Ecto neural progenitor cell (in vitro differentiated cells): ENCODE measurements at places on chromosomes 16 and 17.
A peak's percentile ranks its signal among the peaks of the same experiment; 100 is the strongest.

DNA sequence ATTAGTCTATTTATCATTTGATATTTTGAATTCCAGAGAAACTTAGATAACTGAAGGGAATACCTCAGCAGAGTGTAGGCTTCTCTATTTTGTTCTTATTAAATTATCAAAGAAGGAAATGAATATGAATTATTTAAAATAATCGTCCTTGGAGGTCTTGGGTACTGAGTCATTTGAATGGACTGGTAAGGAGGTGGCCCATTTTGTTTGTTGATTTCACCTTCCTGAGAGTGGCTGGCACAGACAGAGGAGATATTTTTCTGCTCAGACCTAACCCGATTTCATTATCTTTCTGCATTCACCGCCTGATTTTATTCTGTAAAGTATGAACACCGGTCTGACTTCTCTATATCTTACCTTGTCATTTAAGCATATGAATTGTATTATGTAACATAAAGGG, 88.0 kb downstream of the USP22 start:
- no peak for DNase-seq

DNA sequence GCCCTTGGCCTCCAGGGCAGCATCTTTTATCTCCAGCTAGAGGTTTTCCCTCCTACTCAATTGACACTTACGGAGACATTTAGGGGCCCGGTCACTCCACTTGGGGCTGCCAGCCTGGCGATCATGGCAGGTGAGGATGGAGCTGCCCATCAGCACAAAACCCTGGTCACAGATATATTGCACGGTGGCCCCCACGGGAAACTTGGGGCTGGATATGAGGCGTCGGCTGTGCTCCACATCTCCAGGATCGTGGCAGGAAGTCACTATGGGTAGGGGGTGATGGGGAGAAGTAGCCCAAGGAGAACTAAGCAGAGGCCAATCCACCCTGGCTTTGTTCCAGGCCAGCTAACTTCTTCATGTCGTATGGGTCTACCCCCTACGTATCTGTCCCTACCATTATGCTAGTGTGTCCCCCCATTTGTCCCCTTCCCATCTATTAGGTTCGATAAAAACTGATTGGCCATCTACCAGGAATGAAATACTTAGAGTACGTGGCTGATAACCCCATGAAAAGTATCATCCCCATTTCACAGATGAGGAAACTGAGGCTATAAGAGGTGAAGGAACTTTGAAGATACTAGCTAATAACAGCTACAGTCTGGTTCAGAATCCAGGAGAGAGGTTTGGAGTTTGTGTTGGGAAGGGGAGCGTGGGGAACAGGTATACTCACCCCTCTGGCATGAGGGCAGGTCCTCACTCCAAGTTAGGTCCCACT, 6.1 kb upstream of the PHF12 start:
- no peak for DNase-seq

GRCh38 chr17:48025904-48026501, 11.6 kb downstream of the COPZ2 start:
- DNase-seq = no peak

GRCh38 chr16:1772908-1773702, at the start of gene MRPS34:
Gene MRPS34 (minus strand): TSS chr16:1773134. CDS start chr16:1773119, 15 bp downstream.
- peak; percentile 93 for DNase-seq

- DNase-seq = no peak
Measured at GRCh38 chr16:88881007-88881615, 14.7 kb upstream of the PABPN1L start.

- DNase-seq = no peak
Measured at GRCh38 chr16:74117798-74118197, 178.8 kb upstream of the PSMD7 start.

DNA sequence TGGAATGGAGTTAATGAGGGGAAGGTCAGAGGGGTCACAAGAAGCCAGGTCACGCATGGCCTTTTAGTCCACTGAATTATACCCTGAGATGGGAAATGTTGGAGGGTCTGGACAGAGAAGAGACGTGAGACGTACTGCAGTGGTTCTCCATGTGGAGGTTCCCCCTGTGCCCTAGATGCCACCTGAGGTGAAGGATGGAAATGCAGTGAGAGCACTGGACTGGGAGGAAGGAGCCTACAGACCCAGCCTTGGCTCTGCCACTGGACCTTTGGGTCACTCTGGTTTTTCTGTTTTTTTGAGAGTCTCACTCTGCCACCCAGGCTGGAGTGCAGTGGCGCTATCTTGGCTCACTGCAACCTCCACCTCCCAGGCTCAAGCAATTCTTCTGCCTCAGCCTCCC, 1.8 kb upstream of the PLSCR3 start:
- DNase-seq = no peak

DNA sequence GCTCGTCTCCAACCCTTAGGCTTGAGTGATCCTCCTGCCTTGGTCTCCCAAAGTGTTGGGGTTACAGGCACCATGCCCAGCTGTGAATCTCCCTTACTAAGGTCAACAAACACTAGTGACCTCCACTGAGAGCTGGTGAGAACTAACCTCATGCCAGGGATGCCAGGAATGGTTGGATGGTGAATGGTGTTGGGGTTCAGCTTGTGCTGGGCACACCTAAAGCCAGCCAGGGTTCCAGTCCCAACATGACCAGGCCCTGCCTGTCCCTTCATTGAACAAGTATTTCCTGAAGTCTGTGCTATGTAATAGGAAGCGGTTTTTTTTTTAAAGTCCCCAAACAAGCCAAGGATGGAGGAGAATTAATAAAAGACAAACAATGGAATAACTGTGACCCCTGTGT, 56.0 kb upstream of the TOB1 start:
- no peak for DNase-seq

DNA sequence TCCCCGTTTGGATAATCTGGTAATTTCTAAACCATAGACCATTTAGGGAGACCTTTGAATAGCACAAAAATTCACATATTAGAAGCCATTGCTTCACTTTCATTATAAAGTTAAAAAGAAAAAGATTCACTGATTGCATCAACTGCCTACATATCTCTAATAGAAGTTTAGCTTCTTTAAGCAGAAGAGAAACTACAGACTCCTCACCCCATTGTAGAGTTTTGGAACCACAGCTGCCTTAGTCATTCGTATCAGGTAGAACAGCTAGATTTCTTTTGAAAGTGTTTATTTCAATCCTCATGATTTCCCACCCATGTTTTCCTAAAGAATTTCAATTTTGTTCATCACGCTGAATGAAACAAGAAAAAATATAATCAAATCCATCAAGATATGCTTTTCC, 144.8 kb downstream of the CDH8 start:
- DNase-seq = no peak

- DNase-seq = peak; percentile 54
Measured at GRCh38 chr16:10078541-10078949, 103.7 kb downstream of the GRIN2A start.

DNA sequence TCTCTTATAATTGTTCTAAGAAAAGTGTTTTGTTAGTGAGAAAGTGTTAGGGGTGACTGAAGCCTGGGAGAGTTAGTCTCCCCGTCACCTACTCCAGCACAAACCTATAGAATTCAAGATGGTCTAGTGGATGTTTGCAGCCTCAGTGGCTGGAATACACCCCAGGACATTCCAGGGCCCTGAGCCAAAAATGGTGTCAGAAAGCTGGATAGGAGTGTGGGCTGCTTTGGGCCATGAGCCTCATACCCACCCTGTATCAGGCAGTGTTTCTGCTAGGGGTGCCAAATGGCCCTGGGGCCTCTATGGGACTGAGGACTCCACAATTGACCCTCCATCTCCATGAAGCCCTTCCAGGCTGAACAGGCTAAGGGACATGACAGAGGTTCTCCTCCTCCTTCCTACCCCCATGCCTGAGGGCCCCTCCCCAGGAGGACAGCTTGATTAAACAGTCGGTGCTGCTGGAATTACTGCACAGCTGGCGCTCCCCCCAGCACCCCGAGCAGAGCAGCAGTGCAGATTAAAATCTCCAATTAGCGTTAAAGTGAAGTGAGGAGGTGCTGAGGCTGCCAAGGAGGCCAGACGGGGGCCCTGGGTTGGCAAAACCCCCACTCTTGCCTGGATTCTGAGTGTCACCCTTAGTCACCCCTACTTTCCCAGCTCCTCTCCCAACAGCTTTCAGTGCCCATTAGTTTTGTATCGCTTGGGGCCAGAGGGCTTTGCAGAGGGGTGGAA, 59.1 kb downstream of the NEUROD2 start:
- DNase-seq = no peak

- no peak for DNase-seq
Measured at GRCh38 chr16:7083096-7083495, 249.5 kb upstream of the RBFOX1 start.

GRCh38 chr16:3681206-3681605, 26.7 kb downstream of the DNASE1 start:
- DNase-seq = no peak

- DNase-seq = no peak
Measured at GRCh38 chr17:59355030-59355701, 23.7 kb downstream of the YPEL2 start.

DNA sequence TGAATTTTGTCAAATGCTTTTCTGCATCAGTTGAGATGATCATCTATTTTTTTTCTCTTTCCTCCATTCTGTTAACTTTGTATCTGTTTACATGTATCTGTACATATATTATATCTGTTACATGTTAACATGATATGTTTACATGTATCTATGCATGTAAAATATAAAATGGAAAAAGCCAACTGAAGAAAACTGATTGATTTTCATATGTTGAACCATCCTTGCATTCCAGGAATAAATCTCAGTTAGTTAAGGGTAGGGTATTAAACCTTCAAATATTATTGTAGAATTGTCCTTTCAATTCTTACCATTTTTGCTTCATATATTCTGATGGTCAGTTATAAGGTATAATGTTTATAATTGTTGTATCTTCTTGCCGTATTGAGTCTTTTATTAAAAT, 336.1 kb downstream of the ZFHX3 start:
- DNase-seq = no peak

DNA sequence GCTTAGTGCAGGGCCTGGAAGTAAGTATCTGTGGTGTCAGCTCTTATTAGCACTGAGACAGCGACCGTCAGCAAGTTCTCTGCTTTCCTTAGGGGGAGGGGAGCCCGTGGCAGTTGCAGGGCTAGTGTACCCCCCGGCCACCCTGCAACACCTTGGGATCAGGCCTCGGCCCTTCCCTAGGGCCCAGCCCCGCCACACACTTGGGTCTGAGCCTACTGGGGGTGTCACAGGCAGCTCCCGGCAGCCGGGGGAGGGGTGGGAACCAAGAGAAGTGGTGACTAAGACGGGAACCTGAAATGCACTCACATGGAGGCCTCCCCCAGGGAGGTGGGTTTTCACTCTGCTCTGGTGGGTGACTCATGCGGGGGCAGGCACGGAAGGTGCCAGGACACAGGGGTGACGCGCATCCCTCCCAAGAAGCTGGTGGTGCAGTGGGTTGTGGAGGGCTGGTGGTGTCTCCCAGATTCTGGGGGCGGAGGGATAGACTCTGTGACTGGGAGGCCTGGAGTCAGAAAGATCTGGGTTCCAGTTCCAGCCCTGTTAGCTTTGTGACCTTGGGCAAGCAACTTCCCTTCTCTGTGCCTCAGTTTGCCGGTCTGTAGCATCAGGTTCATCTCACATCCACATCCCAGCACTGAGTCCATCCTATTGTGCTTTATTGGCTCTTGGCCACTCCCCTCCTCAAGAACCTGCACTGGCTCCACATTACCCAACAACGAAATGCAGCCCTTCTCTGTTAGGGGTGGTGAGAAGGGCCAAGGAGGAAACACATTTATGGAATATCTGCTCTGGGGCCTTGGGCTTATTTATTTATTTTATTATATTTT, 44.5 kb downstream of the LAT start:
- peak; percentile 54 for DNase-seq

DNA sequence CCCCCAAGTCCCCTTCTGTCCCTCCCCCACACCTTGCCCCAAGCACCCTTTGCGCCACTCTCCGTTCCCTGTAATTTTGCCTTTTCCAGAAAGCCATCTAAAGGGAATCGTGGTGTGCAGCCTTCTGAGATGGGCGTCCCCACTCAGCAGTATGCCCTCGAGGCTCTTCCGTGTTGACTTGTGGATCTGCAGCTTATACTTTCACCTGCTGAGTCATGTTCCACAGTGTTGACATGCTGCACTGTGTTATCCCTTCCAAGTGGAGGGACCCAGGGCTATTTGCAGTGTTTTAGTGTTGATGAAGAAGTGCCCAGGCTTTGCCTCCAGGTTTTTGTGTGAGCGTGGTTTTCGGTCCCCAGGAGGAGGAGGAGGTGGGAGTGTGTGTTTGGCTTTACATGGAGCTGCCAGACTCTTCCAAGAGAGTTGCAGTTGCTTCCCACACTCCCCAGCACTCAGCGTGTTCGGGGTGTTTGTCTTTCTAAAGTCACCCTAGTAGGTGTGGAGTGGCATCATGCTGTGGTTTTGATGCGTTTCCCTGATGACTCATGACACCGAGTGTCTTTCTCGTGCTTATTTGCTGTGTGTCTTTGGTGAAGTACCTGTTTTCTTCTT, 32.1 kb upstream of the JPT2 start:
- no peak for DNase-seq

DNA sequence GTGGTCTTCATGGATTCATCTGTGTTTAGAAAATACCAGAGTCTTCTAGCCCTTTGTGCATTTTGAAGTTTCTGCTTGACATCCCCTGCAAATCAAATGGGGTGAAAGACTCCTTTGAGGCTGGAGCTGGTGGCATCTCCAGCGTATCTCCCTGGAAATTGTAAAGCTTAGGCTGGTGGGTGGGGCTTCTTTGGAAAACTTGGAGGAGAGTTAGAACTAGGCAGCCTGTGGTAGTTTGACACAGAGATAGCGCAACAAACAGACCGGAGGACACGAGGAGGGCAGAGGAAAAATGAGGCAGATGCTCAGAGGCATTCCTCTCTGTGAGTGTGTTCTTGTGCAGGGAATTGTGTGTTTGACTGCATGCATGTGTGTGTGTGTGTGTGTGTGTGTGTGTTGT, 116.3 kb downstream of the IRX5 start:
- DNase-seq = peak; percentile 32

DNA sequence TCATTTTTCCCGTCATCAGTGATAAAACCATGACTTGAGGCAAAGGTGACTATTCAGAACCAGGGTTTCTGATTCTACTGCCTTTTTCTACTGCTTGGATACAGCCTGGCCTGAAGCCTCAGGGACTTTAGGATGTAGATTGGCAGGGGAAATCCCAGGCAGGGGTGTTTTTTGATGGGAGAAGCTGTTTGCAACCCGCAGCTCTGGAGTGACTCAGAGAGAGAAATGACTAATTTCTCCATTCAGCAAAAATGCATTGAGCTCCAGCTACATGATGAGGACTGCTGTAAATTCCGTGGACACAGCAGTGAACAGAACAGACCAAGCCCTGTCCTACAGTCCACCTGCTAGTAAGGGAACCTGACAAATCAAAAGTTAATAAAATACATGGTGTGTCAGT, 560.6 kb downstream of the CDH13 start:
- DNase-seq = no peak

- no peak for DNase-seq
Measured at GRCh38 chr17:4854111-4854681, 21.1 kb downstream of the MINK1 start.
